ENCODE measurements at places on chromosomes 13 and 19.

DNA sequence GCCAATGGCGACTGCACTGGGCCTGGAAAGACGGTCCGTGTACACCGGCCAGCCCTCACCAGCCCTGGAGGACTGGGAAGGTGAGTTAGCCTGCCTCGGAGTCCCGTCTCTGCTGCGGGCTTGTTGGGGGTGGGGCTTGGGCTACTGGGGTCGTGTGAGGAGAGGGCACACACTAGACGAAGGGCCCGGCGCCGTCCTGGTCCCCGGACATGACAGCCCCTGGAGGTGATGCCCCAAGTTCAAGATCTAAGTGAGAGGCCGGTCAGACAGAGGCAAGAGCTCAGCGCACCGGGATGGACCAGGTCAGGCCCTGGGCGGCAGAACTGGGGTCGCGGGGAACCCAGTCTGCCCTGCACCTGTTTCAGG lies 1.6 kb downstream of the CILP2 start:
- DNase-seq, result no peak

DNA sequence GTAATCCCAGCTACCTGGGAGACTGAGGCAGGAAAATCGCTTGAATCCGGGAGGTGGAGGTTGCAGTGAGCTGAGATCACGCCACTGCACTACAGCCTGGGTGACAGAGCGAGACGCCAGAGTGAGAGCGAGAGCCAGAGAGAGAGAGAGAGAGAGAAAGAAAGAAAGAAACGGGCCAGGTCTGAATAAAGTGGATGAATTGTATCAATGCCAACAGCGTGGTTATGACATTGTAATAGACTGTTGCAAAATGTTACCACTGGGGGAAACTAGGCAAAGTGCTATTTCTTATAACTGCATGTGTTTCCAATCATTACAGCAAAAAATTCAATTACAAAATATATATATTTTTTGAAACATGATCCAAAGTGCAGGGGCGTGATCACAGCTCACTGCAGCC lies 11.8 kb upstream of the BTBD2 start:
- DNase-seq, result no peak

- no peak for DNase-seq
These were observed 13.4 kb downstream of the TM6SF2 start for GRCh38 chr19:19259741-19260140.

GRCh38 chr13:72023895-72024294 lies 156.9 kb upstream of the DACH1 start:
- no peak for DNase-seq

- no peak for DNase-seq
These were observed 10.9 kb downstream of the MIR17HG start for GRCh38 chr13:91358387-91358782.

DNA sequence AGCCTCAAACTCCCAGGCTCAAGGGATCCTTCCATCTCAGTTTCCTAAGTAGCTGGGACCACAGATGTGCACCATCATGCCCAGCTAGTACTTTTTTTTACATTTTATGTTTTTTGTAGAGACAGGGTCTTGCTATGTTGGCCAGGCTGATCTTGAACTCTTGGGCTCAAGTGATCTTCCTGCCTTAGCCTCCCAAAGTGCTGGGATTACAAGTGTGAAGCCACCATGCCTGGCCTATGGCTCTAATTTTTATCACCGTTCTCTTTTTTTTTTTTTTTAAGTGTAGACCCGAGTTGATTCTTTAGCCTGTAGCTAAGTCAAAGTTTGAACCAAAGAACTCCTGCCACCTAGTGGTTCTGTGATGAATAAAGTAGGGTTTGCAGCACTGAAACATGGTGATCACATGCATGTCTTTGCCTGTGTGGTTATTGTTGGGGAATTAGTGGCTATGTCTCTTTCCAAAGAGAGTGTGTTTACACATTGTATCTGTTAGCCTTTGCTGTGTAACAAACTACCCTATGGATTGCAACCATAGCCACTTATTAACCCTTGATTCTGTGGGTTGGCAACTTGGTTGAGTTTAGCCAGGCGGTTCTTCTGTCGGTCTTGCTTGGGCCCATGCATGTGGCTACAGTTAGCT lies 11.6 kb downstream of the NFILZ start:
- DNase-seq, result no peak

DNA sequence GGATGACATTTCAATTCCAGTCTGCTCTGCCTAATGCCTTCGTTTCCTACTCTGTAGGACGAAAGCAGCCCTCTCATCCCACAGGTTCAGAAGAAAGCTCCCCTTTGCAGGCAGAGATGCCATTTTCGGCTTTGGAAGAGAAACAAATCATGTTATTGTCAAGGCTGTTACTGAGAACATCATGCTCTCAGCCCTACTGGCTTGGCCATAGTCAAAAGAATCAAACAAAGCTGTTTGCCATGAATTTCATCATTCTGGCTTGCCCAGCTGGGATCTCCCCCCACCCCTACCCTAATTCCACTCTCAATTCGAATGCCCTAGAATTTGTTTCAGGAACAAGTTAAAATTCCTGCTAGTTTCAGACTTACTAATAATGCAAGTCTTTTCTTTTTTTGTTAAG lies 162.3 kb upstream of the SERP2 start:
- no peak for DNase-seq

DNA sequence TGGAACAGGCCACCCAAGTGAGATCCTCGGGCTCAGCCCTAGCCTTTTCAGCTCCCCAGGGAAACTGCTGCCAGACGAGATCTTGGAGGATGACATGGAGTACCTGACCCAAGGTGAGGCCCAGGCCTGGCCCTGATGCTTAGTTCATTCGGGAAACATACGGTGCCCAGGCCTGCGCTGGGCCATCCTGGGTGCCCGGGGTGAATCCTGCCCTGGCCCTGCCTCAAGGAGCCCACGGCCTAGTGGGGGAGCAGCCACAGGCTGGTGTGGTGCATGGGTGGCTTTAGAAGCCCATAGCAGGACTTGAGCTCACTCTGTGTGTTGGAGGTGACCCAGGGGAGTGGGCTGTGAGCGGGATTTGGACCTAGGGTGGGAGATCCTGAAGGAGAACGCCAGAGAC lies 10.1 kb downstream of the SIX5 start:
- no peak for DNase-seq

GRCh38 chr19:46821512-46822409 lies 28.9 kb downstream of the AP2S1 start:
- no peak for DNase-seq

DNA sequence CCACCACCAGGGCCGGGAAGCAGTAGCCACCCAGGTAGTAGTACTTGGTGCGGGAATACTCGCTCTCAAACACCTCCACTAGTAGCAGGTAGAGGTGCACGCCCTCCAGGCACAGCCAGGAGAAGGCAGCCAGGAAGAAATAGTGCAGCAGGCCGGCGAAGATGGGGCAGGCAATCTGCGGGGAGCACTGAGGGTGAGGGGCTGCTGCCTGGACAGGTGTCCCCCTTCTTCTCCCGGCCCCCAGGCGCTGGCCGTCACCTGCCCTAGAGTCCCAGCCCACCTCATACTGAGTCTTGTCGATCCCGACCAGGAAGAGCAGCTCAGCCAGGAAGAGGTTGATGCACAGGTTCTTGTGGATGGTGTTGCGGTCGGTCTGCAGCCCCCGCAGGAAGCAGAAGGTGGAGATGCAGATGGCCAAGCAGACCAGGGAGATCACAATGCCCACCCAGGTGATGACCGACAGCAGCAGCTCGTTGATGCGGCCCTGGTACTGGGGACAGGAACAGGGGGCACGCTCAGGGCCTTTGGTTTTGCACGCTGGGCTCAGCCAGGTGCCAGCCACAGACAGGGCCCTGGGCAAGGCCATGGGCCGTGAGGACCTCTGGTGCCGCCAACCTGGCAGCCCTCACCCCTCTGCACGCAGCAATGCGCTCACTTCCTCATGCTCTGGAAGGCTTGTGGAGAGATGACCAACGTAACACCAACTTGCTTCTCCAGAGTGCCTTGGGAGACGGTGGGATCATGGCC lies 20.8 kb upstream of the ASF1B start:
- DNase-seq, result no peak

DNA sequence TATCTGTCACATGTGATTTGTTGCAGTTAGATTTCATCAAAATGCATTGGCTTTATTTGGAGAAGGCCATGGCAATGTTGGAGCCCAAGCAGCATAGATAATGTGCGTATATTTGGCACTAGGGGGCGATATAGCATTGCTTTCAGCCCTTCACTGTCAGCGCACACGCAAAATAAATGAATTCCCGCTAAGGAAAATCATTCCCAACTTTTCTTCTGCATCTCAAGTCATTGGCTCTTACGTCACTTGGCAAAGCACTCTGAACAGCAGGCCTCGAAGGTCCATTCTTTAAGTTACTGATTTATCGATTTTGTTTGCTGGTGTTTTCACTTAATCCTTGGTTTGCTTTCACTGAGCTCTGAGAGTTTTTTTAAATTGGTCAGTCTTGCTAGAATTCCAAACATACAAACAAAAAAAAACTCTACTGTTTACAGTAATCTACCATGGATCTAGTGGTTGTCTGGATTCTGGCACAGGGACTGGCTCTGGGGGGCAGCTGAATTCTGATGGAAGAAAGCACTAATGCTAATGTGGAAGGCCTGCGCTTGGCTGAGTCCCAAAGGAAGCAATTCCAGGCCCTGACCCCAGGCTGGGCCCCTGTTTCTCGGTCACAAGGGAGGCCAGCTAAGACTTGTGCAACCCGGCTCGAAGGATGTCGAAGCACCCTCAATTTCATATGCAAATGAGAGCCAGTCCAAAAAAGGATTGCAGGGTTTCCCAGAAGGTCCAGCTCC lies 97.7 kb upstream of the IPO5 start:
- peak; percentile 50 for DNase-seq

DNA sequence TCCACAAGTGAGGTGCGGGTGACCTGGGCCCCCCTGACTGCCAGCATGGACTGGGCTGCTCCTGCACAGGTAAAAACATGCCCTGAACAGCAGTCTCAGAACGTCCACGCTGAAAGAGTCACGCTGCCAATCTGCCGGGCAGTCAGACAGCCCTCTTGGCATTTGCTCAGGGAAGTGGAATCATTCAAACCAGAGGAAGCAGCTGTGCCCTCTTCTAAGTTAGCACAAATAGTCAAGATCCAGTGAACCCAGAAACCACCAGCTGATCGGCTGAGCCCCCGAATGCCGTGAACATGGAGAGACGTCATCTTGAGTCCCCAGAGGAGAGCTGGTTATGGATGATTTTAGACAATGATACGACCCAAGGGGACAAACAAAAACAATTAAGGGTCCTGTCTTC lies 34.4 kb downstream of the KLF2 start:
- peak; percentile 66 for DNase-seq

DNA sequence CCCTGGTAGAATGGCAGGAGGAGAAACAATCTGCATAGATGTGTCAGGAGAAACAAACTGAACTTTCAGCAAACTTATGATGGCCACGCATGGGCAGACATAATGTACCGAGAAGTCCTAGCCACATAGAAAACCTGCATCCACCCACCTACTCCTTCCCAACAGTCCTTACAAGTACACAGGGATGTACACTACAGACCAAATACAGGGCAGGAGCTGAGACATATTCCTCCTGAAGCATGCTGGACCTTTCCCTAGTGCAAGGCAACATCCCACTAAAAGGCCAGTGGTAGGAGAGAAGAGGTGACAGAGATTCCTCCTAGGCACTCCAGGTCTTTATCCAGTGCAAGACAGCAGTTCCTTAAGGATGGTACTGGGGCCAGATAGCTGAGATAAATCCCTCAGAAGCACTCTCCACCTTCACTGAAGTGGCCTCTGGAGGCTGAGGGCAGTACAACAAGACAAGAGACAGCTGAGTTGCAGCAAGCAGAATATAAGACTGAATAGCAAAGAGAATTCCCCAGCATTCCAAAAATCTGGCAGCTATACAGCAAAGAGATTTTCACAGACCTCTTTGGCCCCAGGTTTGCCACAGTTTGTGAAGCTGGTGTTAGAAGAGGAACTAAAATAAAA lies 18.3 kb downstream of the VWA8 start:
- DNase-seq, result no peak

GRCh38 chr13:97555034-97555433 lies 121.1 kb downstream of the RAP2A start:
- DNase-seq, result no peak

DNA sequence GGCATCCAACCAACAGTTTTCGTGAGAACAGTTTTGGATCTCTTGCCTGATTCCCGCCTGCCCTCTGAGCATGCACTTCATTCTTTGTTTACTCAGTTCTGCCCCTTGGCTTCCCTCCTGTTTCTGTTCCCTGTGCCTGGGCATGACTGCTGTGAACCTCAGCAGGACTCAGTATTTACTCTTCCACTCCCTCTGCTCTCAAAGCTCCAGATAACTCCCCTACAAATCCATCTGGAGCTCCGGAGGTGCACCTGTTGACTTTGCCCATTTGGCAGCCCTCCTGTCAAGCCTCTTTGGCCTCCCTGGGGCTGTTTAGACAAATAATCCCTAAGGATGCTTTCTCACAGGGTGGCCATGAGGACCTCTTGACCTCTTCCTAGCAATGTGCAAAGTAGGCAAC lies 34.2 kb upstream of the ARGLU1 start:
- DNase-seq, result no peak

GRCh38 chr13:112657850-112658445 lies 31.9 kb upstream of the ATP11A start:
- no peak for DNase-seq

DNA sequence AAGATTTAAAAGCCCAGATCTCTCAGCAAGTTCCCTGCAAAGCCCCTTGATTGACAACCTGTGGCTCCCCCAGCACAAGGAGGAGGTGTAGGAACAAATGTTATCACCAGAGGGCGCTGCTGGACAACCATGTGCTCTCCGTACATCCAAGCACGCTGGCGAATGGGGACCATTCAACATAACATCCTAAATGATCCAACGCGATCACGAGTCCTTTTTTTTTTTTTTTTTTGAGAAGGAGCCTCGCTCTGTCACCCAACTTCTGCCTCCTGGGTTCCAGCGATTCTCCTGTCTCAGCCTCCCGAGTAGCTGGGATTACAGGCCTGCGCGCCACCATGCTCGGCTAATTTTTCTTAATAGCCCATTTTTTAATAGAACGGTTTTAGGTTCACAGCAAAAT lies 52.0 kb downstream of the NWD1 start:
- DNase-seq, result peak; percentile 77

- DNase-seq, result no peak
These were observed 15.5 kb downstream of the HDGFL2 start for GRCh38 chr19:4487572-4487971.

GRCh38 chr13:33033986-33034385 lies 17.8 kb downstream of the KL start:
- DNase-seq, result no peak

DNA sequence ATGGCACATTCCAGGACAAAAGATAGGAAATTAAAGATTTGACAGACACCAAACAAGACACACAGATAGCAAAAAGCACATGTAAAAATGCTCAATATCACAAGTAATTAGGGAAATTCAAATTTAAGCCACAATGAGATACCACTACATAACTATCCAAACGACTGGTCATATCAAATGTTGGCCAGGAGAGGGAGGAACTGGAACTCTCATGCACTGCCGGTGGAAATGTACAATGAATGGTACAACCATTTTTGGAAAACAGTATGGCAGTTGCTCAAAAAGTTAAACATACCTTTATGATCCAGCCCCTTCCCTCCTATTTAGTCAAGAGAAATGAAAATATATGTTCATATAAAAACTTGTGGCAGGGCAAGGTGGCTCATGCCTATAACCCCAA lies 36.8 kb upstream of the CYP2S1 start:
- no peak for DNase-seq

Data from ureter (tissue), 1 donor.